Fibroblast of skin of abdomen (primary cell): ENCODE measurements at places on chromosomes 3 and 15.

DNA sequence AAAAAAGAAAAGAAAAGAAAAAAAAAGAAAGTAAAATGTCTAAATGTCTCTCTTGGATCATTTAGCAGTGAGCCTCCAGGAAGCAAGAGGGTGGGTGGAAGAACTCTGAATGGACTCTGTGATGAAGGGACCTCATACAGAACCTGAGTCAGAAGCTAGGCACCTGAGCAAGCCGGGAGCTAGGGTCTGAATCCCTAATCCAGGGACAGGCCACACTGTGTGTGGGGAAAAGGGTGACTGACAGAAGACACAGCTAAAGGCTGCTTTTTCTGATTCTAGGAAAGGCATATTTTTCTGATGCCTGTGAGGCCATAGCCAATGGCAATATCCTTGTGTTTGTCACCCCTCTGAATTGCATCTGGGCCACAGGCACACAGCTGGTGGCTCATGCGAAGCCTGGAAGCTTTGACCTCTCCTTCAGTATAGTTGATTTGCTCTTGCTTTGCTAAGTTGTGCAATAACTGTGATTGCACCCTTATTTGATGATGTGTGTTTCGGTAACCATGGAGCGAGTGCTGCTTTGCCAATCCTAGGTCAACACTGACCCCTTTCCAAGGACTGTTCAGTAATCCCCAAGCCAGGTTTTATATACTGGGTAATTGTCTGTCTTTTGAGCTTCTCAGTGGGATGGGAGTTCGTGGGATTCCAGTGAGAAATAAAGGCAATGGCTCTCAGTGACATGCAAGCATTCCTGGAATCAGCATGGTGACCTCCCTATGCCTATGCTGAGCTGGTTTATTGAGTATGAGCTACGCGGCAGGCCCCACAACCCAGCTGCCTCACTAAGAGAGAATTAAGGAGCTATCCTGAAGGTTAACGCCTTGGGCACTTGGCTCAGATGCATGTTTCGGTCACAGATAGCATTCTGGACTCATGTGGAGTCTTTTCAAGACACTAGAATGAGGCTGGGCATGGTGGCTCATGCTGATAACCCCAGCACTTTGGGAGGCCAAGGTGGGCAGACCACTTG, 49.0 kb upstream of the OSBPL11 start:
- DNase-seq: no peak

DNA sequence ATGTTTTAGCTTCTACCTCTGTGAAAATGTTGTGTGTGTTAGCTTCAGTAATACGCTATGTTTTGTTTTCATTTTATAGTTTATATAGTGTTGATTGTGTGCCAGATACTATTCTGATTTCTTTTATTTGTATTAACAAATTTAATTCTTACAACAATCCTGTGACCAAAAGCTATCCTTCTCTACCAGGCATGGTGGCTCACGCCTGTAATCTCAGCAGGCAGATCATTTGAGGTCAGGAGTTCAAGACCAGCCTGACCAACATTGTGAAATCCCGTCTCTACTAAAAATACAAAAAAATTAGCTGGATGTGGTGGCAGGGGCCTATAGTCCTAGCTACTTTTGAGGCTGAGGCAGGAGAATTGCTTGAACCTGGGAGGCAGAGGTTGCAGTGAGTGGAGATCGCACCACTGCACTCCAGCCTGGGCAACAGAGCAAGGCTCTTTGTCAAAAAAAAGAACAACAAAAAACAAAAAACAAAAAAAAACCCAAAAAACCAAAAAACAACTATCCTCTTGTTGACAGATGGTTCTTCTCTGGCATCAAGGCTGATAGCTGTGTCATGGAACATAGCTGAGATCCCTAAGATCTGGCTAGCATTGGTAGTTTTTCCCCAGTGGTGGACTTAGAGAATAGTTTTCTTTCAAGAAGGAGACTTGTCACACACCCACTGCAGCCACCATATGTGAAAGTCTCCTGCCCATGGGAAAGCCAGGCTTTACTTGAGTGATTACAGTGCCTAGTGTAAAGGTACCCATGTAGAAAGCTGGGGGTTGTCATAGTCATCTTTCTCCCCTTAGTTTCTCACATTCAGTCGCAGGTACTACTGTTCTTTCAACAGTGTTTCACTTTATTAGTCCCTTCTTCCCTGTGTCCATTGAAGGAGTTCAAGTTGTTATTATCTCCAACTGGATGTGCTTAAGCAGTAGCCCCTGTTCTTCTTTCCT, 116.5 kb downstream of the UBE2E2 start:
- no peak for DNase-seq

DNA sequence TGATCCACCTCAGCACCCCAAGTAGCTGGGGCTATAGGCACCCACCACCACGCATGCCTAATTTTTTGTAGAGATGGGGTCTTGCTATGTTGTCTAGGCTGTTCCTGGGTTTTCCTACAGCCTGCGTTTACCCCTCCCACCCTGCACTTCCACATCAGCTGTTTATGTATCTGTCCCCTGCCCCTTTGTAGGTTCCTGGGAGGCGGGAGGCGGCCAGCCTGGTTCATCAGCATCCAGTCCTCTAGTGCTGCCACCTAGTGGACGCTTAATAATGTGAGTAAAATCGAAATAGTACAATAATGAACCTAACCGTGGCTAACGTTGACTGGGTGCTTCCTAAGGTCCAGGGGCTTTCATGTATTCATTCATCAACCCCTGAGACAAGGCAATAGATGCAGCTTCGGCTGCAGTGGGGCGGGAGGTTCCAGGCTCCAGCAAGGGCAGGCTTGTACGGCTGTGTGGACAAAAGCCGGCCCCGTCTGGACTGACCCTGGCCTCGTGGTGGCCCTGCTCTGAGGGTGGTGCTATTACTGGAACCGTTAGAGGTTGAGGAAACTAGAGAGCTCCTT, 1.2 kb upstream of the LCTL start:
- DNase-seq: peak; percentile 83

- peak; percentile 13 for DNase-seq
These were observed 4.0 kb downstream of the GCSAM start for GRCh38 chr3:112128843-112129727.

- DNase-seq: no peak
These were observed 114.6 kb upstream of the C15orf61 start for GRCh38 chr15:67406257-67406861.

GRCh38 chr3:179660872-179661271, 8.0 kb downstream of the USP13 start:
- DNase-seq: no peak
